Sciatic nerve (tissue), 2 donors: ENCODE measurements at places on chromosomes 3 and 15.

DNA sequence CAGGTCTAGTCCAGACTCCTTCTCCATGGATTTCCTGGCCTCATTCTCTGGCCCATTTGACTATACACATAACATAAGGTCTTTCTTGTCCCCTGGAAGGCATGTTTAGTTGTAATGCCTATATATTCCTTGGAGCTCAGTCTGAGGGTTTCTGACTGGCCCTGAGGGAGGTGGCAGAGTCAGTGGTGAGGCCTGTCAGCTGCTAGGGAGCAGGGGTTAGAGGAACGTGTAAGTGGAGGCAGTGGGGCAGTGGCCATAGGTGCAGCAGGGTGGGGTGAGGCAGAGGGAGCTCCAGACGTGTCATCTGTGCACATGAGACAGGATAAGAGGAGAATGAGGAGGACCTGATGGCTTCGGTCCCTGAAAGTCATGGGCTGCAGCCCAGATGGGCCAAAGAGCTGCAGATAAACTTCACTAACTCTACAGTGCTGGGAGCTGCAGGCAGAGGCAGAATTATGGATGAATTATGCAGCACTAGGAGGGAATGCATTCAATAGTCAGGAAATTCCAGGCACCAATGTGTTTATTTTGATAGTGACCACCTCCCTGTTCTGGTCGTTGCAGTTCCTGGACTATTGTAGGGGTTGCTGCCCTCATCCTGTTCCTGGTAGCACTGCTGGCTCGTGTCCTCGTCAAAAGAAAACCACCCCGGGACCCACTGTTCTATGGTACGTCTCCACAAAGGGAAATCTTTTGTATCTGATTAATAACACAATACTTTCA is 4.9 kb downstream of the TM6SF1 start:
- no peak for DNase-seq

DNA sequence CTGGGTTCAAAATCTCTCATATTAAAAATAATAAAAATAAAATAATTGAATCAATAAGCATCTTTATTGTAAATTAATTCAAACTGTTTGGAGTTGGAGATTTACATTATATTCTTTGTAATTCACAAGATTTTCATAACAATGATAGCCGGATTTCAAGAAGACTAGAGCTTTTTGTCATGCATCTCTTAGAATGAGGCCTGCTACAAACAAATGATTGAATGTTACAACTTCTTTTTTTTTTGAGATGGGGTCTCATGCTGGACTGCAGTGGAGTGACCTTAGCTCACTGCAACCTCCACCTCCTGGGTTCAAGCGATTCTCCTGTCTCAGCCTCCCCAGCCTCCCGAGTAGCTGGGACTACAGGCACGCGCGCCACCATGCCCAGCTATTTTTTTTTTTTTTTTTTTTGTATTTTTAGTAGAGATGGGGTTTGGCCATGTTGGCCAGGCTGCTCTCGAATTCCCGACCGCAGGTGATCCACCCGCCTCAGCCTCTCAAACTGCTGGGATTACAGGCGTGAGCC is 3.5 kb downstream of the SLTM start:
- no peak for DNase-seq

GRCh38 chr15:68561171-68561900 is 17.5 kb upstream of the CORO2B start:
- no peak for DNase-seq

DNA sequence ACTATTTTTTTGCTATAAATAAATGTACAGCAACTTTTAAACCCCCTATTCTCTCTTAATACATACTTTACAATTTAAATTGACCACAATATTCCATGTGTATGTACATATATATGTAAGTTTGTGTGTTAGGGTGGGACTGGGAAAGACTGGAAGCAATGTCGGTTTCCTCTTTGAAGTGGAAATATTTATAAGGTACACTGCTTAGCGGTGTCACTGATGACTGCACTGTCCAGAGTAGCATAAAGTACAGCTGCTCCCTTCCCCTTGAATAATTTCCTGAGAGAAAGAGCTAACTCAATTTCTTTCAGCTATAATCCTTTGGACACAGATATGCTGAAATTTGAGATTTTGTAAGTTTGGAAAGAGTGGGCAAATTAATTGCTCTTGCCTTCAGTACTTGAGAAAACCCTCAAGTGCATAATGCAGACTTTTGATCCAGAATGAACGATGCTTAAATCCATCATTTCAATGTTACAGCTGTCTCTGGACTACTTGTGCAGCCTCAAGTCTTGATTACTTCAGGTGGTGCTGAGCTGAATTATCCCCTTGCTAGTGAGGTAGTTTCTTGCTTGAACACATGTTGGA is 267.0 kb upstream of the CFAP20DC start:
- DNase-seq, result no peak
